PC-3 (cell line): ENCODE measurements at places on chromosomes 2 and 18. TPM values are rescaled to one million over a fixed set of nuclear protein-coding genes. Genes with fewer than 3 reads are reported as not detected.

DNA sequence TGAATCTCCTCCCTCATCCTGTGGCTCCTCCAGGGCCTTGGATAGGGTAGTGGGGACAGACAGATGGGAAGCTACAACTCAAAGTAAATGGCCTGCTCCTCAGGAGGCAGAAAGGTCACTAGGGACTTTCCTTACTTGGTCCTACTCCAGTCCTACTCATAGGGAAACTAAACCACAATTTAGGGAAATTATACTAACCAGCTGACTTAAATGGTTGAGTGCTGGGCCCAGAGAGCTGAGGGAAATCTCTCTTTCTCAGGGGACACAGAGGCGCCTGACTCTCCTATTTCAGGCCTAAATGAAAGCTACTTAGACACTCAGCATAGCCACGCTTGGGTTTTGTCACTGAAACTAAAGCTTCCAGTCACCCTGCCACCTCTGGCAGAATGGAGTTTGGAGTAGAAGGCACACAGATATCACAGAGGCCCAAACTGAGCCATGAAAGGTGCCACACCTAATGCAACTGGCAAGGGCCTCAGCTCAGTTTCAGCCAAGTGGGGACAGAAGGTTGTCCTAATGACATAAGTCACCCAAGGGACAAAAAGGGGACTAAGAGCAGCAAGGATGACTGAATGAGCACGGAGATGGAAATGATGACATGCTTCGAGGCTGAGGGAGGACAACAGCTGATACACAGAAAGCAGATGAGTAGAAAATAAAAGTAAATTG is 24.0 kb downstream of the CERKL start:
- DNase-seq, result no peak

DNA sequence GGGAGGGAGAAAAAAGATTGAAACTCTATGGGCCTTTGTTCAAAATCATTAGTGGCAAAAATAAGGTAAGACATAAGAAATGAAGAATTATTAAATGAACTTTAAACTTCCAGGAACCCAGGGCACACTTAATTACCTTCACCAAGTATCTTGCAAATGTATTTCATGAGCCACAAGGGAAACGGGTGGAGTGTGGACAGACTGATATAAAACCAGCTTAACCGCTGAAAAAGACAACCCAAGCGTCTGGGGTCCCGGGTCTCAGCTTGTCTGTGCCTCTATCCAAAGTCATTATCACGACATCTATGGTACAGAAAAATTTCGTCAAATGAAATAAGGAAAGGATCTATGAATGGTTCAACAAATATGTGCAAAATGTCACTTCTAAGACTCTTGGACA is 13.9 kb upstream of the MBOAT2 start:
- DNase-seq, result no peak

- peak; percentile 25 for DNase-seq
Observed at GRCh38 chr18:74375999-74376398, 60.4 kb downstream of the C18orf63 start.

DNA sequence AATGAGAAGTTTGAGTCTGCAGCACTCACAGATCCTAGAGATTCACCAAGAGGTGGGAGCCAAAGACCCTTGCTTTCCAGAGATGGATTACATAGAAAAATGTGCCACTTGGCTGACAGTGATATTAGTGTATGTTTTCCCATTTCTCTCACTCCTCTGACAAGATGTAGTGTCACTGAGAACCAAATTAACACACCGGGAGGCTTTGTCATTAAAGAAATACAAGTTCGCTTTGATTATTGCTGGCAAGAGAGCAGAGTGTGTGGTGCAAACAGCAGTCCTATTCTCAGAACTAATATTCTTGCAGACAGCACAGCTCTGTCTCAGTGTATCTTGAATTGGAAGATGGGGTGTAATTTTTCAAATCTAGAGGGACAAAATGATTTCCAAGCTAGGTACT is 171.6 kb upstream of the SETBP1 start:
- DNase-seq, result no peak

DNA sequence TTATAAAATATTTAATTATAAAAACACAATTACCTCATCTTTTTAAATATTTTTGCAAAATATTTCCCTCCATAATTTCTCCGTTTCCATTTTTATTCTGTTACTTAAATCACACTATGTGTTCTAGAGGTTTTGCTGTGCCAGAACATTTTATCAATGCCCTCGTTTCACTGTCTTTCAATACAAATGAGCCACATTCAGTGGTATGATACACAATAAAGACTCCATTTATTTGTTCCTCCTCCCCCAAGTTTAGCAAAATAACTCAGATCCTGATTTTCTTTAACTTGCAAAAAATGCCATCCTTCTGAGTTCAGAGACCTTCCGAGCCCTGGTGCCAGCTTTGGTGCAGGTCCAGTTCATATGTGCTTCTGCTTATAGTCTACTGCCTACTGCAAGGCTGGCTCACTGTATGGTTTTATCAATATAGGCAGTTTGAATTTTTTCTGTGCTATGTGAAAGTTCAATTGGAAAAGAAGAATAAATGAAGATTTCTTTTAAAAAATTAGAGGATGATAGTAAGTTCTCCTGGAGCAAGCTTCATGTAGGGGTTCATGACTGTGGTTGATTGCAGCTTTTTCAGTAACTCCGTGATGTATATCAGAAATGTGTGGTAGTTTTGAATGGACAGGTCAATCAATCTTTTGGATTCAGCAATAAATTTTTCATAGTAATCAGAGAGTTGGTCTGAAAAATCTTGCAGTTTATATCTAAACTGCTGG is 42.5 kb downstream of the APOB start:
- DNase-seq, result no peak

- DNase-seq, result peak; percentile 81
Observed at GRCh38 chr2:100856732-100857131, 36.8 kb downstream of the NPAS2 start.

DNA sequence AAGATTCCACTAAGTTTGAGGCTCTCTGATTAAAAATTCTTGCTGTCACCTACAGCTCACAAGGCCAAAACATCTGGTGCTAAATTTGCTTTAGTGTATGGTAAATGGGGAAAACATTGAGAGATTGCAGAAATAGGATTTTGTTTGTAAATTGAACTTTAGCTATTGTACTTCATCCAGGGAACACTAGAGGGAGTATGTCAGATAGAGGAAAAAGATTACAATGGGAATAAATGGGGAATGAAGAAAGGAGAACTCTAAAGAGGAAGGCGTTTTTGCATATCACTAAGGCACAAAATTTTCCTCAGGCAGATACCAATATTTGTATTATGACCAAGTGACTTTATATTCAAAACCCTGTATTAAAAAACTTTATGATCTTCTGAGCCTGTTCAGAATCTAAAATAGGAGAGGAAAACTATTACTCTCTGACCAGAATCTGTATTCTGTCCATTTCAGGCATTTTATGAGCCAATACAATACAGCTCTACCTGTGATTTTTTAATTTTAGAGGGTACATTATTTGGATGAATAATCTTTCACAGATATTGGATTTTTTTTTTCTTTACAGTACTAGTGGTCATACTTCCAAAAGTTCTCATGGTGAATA is 52.3 kb upstream of the ITGB6 start:
- DNase-seq, result peak; percentile 75

DNA sequence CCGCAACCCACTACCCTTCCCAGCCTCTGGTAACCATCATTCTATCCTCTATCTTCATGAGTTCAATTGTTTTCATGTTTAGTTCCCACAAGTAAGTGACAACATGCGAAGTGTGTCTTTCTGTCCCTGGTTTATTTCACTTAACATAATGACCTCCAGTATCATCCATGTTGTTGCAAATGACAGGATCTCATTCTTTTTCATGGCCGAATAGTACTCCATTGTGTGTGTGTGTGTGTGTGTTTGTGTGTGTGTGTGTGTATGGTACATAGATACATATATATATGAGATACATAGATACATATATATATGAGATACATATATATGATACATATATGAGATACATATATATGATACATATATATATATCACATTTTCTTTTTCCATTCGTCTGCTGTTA is 196.3 kb upstream of the STK17B start:
- DNase-seq, result no peak

DNA sequence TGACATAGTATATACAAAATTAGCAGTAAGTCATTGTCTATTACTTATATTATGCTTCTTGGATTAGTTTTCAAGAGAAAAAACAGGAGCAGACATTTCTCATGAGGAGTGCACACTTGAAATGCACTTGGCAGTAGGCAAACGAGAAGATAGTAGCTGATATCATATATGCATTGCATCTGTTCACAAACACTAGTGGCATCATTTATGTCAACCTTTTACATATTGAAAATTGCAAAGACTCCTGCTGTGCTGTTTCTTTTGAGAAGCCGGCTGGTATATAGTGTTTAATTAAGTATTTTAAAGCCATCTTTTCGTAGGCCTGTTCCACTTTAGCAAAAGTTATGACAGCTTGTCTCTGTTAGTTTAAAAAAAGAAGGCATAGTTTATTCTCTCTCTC is 58.4 kb upstream of the SLC8A1 start:
- DNase-seq, result no peak

DNA sequence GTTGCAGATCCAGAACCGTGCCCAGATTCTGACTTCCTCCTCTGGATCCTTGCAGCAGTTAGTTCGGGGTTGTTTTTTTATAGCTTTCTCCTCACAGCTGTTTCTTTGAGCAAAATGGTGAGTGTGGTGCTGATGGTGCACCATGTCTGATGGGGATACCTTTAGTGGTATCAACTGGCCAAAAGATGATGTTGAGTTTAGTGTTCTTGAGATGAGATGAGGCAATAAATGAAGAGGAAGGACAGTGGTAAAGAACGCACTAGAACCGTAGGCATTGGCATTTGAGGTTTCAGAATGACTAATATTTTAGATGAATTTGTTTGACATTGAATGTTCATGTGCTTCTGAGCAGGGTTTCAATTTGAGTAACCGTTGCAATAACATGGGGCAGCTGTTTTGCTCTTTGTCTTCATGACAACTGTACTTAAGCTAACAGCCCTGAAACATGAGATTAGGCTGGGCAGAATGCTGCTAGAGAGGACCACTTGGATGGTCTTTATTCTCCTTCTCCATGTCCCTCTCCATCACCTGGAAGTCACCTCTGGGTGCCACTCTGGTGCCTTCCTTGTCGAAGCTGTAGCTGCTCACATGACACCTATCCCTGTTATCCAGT is 3.9 kb downstream of the CTLA4 start:
- DNase-seq, result no peak

DNA sequence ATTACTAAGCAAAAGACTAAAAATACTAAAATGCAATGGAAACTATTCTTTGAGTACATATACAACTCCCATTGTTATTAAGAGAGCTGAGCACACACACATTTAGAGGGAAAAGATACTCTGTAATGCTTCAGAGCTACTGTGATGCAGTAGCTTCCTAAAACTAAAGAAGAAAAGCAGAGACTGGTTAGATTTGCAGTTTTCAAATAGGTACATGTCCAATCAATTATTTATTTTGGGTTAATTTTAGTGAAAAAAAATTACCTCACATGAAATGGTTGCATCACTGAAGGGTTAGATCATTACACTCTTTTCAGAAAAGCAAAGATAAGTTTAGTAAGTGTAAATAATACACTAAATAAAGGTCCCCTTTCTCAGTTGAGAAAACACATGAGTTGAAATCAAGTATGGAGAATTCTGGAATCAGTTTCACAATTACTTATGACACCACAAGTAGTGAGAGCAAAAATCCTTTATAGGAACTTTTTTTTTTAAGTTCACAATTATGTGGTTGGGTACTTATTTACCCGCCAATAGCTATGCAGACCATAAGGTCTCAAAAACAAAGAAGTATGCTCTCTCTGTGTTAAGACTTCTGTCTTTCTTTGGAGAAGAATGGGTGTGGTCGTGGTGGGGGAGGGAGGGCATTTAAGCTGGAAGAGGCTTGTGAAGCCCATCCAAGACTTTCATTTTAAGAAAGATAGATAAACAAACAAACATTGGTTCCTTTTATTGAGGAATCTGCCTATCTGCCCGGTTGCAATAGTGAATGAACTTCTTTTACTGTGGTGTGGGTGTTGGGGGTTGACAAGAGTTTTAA is 25.3 kb upstream of the SERTAD2 start:
- DNase-seq, result no peak

GRCh38 chr2:193895226-193895625 is 1700.5 kb upstream of the TMEFF2 start:
- no peak for DNase-seq

DNA sequence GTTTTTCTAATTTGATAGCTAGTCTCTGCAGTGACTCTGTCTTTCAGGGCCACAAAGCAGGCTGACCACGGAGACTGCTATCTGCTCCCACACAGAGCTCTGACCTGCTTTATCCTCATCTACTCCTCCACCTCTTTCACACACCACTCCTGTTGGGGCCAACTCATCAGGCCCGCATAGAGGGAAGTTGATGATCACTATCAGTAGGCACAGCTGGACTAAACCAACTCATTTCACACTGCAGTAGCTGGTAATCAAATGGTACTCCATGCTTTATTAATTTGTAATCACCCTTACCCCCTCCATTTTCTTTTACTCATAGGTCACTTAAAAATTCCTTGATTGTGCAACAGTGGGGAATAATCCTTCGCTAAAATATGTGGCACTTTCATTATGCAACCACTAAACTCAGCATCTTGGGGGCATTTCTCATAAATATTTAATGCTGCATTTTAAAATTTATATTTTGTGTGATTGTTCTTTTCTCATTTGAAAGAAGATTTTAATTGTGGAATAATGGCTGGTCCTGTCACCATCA is 249.8 kb upstream of the GCFC2 start:
- no peak for DNase-seq

DNA sequence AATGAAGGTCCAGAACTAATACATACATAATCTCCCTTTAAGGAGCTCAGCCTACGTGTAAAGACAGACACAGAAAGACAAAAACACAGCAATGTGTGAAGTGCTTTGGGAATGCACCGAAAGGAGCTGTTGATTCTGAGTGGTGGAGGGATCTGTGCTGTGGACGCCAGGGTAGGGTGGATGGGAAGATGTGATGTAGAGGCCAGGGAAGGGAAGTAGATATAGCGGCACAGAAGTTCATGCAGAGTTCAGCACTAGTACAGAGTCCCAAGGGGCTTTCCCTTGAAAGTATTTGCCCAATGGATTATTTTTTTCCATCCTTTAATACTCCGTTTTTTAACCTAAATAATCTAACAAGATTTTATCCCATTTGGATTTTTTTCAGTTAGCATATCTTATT is 32.1 kb upstream of the DOCK10 start:
- no peak for DNase-seq

- DNase-seq, result no peak
Observed at GRCh38 chr2:98280376-98281102, 65.7 kb upstream of the CNGA3 start.

SKA1 gene
- 11.6 and 17.2 TPM in 2 replicates for total RNA-seq

AGXT gene
- not detected in 2 replicates for total RNA-seq

DCDC2C gene
- total RNA-seq, result not detected in 2 replicates

SCYGR6 gene
- total RNA-seq, result not detected in 2 replicates

GAL3ST2 gene
- not detected in 2 replicates for total RNA-seq
